ENCODE measurements at places on chromosomes 1 and 21. TPM values are rescaled to one million over a fixed set of nuclear protein-coding genes. Genes with fewer than 3 reads are reported as not detected.

FCRL5 gene
- not detected for total RNA-seq

RBM11 gene
- not detected for total RNA-seq

FMO5 gene
- total RNA-seq: 1.8 TPM

SLC25A34 gene
- total RNA-seq: 0.90 TPM

DCDC2B gene
- total RNA-seq: not detected

GPR37L1 gene
- not detected for total RNA-seq

P3R3URF gene
- total RNA-seq: not detected

TLR5 gene
- 0.22 TPM for total RNA-seq

KIF26B gene
- 47.0 TPM for total RNA-seq

LBR gene
- total RNA-seq: 24.4 TPM

IPP gene
- total RNA-seq: 20.3 TPM

PRKAA2 gene
- 3.4 TPM for total RNA-seq

CELA2A gene
- not detected for total RNA-seq

TENT5C gene
- 0.21 TPM for total RNA-seq

ZNF697 gene
- 9.4 TPM for total RNA-seq

ALPL gene
- 17.6 TPM for total RNA-seq

GJA9 gene
- total RNA-seq: not detected

KRTAP26-1 gene
- total RNA-seq: not detected

GJA8 gene
- not detected for total RNA-seq

Data from chondrocyte (in vitro differentiated cells).